Activated CD4-positive, alpha-beta T cell treated with anti-CD3 and anti-CD28 coated beads for 24 hours (primary cell): ENCODE measurements at places on chromosomes 5 and 9.

DNA sequence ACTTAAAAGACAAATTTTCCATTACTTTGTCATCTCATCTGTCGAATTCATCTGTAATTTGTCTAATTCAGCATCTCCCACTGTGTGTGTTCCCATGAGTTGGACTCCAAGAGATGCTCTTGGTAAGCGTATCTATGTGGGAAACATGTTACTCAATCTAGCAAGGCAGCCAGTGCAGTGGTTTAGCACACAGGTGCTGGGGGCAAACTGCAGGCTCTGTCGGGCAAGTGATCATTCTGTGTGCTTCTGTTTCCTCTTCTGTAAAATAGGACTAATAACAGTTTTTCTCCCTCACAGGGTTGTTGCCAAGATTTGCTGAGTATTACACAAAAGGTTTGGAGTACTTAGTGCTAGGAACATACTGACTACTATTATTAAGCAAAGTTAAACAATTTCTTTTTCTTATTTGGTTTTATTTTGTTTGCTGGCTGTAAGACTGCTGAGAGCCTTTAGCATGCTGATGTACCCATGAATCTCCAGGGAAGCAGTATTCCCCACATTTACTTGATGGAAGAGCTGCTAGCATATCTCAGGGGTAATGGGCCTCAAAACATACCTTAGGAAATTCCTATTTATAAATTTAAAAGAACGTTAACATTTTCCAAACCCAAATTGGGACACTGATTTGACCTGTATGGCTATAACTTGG, 709 bp upstream of the GAPT start:
- no peak for DNase-seq

- no peak for DNase-seq
Measured at GRCh38 chr5:66324357-66324756, 180.3 kb downstream of the SREK1 start.

GRCh38 chr5:128777052-128777451, 188.2 kb upstream of the SLC27A6 start:
- DNase-seq, result no peak

GRCh38 chr9:89020754-89021153, 29.5 kb downstream of the S1PR3 start:
- no peak for DNase-seq

GRCh38 chr5:966345-966710, 42.3 kb upstream of the NKD2 start:
- DNase-seq, result no peak

DNA sequence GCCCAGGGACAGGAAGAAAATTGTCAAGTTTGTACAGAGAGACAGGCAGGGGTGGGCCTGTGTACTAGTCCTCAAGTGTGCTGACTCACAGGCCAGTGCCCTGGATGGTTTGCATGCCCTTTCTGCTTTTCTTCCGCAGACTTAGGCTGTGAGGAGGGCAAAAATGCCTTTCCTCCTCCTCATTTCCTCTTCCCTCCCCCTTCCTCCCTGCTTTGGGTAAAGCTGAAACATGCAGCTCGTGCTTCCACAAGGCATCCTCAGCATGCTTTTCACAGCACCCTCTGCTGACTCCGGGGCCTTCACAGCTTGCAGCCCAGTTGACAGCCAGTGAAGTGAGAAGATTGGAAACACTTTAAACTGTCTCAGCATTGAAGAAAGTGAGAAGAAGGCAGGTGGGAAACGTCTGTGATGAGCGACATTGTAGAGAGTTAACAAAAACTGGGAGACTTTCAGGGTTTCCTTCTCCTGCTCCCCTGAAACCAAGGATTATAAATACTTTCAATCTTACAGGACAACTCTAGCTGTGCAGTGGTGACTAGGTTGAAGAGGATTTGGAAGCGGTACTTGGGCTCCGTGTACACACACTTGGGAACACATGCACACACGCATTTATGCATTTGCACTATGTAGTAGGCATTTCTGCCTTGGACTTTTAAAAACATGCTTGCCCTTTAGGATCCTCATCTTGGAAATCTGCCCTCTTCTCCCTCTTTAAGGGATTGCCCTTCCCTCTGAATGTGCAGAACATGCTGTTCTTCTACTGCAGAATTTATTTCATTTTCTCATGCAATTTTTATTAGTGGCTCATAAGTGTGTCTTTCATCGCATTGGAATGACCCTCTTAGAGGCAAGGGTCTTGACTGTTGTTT, 138.8 kb downstream of the GRIA1 start:
- DNase-seq, result no peak

- DNase-seq, result no peak
Measured at GRCh38 chr5:94174748-94175411, 433.5 kb upstream of the POU5F2 start.

GRCh38 chr5:14322437-14323187, 179.5 kb downstream of the TRIO start:
- no peak for DNase-seq

- DNase-seq, result no peak
Measured at GRCh38 chr5:160423099-160423498, 1.4 kb downstream of the PTTG1 start.

- no peak for DNase-seq
Measured at GRCh38 chr5:160602744-160603143, 181.1 kb downstream of the PTTG1 start.

GRCh38 chr5:175742290-175742994, 84.6 kb downstream of the HRH2 start:
- DNase-seq, result no peak

DNA sequence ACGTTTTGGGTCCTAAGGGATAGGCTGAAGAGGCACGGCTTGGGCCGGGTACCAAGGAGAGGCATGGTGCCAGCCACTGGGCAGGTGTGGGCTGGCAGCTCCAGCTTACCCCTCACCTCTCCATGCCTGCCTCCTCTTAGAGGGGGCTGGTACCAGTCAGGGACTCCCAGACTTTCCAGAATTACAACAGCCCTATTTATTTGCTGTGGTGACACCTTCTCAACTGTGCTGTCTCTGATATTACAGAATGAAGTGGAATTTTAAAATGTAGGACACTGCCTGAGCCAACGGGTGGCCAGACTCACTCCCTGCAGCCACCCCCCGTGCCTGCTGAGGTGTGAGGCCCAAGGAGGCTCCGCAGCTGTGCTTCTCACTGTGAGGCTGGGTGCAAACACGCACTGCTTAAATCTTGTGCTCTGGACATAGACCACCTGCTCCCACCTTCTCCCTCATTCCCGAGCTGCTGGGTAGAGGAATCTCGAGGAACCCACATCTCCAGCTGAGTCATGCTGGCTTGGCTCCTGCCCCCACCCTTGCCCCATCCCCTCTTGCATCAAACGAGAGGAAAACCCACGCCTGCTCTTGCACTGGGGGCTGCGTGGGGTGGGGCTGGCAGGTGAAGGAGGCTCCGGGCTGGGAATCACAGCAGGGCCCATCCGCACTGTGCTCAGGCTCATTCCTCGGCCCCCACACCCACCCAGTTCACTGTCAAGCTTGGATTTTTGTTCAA, 47.9 kb downstream of the PRRT1B start:
- DNase-seq, result no peak

DNA sequence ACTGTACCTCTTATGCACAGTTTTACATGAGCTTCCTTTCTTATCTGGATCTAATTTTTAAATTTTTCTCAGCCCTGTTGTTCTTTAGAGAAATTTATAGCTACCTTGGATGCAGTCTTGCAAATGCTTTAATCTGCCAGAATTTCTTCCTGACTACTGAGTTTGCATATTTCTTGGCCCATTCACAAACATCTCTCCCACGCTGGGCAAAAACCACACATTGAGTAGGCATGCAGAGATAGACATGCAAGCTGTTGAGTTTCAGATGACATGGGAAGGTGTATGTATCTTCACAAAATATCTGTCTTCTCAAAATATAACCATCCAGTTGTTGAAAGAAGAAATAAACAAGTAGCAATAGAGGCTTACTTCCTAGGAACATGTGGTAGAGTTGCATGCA, 101.2 kb downstream of the PARP8 start:
- no peak for DNase-seq

DNA sequence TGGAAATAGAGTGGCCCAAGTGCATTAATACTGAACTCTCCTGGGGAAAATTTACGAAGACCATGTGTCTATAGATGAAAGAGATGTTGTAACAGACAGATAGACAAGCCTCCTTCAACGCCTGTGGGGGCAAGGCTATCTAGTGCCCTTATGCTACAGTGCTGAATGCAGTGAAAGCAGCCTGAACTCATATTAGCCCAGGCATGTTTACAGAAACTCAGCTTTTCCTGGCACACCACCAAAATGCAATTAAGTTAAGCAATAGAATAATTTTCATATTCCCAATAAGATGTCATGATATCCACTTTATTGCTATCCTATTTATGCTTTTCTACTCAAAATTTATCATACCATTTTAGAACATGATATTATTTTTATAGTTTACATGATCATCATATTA, 277.0 kb downstream of the DIRAS2 start:
- DNase-seq, result no peak

- DNase-seq, result no peak
Measured at GRCh38 chr9:107792596-107792995, 303.0 kb upstream of the KLF4 start.

DNA sequence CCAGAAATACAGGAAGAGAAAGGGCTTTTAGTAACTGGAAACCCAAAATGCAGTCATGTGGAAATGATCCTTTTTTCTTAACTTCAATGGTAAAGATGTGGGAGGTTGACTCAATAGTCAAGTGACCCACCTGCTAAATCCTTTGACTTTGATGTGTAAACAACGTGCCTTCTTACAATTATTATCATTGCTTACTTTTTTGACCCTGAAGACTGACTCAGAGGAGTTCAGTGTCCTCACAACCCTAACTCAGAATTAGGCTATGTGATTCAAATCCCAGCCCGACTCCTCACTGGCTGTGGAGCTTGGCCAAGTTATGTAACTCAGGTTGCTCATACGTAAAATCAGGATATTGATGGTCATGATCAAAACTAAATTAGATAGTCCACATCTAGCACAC, 27.9 kb downstream of the ANXA1 start:
- DNase-seq, result no peak

DNA sequence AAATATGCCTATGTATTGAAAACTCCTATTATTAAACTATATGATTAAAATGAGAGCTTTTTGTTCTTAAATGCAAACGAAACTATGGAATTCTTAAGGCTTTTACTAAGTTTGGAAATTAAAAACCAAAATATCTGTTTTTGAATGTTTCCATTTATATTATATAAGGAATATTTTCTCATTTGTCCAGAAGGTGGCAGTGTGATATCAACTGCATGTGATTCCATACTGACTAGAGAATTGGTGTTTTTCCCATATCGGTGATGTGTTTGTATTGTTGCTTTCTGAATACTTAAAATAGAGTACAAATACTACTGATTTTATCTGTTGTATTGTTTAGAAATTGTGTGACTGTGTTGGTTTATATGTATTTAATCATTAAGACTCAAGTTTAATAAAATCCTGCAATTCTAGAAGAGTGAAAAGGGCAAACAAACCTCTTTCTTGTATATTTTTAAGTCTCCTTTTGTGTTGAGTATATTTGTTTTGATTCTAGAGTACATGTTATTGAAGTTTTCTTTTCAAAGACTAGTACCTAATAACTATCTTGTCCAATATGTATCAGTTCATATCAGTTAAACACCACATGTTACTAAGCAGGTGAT, 320.8 kb downstream of the CCDC171 start:
- DNase-seq, result no peak

DNA sequence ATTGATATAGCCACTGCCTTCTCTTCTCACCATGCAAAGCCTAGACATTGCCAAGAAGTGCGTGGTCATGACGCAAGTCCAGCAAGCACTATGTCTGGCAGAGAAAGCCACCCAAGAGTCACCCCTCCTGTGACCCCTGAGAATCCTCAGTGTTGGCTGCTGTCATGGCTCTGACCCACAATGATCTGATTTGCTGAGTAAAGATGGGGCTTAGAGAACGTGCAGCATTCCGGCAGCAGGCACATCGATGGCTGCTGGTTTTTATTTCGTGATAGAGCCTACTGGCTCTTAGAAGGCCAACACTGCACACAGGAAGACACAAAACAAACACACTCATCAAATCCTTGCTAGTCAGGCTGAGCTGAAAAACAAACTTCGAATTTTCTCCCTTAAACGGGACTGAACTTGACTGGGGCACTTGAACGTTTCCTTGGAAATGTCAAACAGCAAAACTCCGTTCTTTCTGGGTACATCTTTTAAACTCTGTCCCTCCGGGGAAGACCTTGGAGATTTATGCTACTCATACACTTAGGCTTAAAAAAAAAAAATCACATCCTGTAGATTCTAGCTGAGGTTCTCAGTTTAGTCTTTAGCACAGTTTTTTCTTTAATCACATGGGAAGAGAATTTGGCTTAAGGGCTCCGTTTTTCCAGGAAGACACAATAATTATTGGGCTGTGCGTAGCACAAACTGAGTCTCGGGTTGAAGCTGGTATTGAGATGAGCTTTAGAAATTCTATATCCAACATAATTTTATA, 88.2 kb upstream of the BASP1 start:
- DNase-seq, result no peak

GRCh38 chr9:134457321-134458206, 131.3 kb downstream of the RXRA start:
- DNase-seq, result no peak

GRCh38 chr9:137136261-137136880, 2.6 kb upstream of the GRIN1 start:
- no peak for DNase-seq
